ENCODE measurements at places on chromosomes 12 and 14.

- DNase-seq = no peak
Observed at GRCh38 chr12:66956300-66956699, 277.4 kb upstream of the GRIP1 start.

DNA sequence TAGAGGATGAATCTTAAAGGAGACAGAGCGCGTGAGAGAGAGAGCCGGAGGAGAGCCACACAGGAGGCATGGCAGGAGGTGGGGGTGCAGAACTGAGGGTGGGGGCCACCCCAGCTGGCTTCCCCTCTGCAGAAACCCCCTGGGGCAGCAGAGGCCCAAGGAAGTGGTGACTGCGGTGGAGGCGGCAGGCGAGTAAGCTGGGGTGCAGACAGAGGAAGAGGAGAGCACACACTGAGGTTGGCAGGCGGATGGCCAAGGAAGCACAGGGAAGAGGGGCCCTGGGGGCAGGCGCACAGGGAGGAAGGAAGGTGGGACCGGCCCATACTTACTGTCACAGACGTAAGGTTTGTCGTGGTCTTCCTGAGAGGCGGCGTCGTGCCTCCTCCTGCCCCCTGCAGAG is 179.8 kb downstream of the DPF3 start:
- DNase-seq = peak; percentile 72

DNA sequence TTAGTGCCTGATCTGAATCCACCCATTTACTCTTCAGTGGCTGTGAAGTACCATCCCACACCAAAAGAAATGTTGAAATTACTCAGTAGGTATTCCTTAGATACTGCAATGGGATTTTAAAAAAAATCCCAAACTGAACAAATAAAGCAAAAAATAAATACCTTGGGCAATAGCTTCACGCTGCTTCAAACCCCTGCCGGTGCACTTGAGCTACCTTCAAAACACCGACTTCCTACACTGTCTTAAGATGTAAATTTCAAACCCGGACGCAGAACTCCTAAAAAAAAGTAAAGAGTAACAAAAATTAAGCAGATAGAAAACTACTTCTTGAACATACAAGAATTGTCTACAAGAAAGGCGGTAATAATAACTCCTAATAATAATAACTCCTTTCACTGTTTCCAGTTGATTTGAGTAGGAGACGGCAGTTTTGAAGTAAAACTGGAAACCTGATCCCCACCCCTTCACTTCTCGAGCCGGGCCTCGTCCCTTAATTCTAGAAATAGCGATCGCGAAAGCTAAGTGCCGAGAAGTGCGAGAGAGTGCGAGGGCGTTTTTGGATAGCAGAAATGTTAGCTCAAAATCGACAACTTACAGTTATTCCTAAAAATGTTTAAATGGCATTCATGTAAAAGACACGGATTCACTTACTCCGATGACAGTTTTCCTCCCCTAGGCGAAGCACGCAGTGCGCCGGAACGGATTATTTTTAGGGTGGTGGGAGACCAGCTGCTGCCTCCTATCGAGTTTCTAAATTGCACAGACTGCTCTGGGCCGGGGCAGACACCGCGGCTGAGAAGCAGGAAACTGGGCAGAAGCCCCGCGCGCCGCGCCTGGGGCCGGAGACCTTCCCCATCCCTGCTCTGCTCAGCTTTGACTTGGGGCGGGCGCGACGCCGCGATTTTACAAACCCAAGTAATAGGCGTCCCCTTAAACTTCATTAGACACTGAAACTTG is at the start of gene ABCC9:
Gene ABCC9, minus strand, starts transcription at position 878 of the 957 bp plus-strand sequence. CDS start 4,752 bp downstream, outside the sequence.
- DNase-seq = peak; percentile 12

DNA sequence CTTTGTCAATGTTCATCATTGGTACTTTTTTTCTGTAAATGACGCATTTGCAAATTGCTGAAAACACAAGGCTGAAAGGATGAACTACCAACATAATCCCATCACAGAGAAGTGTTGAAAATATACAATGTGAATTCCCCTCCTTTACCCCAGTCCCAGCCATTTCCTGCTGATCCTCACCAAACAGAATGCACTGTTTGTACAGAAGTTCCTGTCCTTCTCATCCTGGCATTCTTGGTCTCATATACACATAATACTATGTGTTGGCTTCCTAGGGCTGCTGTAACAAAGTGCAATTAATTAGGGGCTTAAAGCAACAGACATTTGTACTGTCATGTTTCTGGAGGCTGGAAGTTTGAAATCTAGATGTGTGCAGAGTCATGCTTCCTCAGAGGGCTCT is 836.2 kb upstream of the MGAT4C start:
- DNase-seq = no peak

DNA sequence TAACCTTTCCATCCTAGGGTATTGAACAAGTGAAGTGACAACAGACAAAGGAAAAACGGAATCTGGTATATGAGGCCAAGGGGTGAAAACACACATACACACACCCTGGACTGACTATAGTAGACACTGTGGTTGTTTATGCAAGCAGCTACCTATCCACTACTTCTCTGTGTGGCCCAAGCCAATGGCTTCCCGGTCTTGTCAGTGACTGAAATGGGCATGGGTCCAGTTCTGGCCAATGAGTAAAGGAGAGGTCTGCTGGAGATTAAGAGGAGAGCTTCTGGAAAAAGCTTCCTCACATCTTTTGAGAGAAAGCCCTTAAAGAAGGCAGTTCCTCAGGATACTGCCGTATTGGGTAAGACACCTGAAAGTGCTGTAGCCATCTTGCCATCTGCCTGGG is 19.3 kb downstream of the MBIP start:
- no peak for DNase-seq

DNA sequence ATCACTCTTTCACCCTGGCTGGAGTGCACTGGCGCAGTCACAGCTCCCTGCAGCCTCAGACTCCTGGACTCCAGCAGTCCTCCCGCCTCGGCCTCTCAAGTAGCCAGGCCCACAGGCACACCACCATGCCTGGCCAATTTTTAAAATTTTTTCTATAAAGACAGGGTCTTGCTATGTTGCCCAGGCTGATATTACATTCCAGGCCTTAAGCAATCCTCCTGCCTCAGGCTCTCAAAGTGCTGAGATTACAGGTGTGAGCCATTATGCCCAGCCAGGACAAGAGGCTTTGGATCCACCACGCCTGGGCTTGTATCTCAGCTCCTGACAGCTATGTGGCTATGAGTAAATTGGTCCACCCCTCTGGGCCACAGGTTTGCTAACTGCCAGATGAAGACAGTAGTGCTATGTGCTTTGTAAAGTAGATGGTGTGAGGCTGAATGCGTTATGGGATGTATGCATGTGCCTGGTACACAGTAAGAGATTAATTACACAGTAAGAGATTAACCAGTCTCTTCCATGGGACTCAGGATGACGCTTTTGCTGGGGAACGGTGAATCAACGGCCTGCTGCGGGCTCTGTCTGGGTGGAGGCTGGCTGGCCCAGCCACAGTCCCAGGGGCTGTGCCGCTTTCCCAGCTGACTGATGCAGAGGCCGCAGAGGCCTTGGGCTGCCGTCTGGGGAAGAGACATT is 53.3 kb upstream of the NCOR2 start:
- DNase-seq = no peak

- no peak for DNase-seq
Observed at GRCh38 chr14:102315121-102315520, 4.4 kb upstream of the ZNF839 start.

DNA sequence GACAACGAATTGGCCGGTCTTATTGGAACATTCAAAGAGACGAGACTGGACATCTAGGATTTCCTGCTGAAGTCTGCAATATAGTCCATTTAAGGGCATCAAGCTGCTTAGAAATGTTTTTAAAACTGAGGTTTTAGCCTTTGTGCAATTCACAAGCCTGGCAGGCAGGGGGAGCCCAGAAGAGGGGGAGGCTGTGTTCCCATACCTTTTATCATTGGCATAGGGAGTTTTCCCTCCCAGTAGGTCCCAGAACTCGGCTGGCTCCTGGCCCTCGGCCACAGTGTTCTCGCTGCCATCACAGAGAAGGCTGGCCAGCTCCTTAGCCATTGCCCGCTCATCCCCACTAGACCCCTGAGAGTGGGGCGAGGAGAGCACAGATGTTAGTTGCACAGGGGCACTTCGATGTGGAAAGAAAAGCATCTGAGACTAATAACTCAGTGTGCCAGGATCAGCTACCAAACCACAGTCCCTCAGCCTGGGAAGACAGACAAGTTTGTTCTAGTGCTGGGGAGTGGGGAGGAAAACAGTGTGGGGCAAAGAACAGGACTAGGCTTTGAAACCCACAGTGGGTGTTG is 15.1 kb downstream of the AVIL start:
- no peak for DNase-seq

GRCh38 chr12:14948672-14949071 is 10.3 kb upstream of the ERP27 start:
- peak; percentile 71 for DNase-seq
